ENCODE measurements at places on chromosomes 5 and 9.

- peak; percentile 38 for DNase-seq
Observed at GRCh38 chr5:73451224-73452130, 2.9 kb upstream of the FOXD1 start.

- DNase-seq: no peak
Observed at GRCh38 chr9:26779062-26779461, 113.5 kb downstream of the CAAP1 start.

DNA sequence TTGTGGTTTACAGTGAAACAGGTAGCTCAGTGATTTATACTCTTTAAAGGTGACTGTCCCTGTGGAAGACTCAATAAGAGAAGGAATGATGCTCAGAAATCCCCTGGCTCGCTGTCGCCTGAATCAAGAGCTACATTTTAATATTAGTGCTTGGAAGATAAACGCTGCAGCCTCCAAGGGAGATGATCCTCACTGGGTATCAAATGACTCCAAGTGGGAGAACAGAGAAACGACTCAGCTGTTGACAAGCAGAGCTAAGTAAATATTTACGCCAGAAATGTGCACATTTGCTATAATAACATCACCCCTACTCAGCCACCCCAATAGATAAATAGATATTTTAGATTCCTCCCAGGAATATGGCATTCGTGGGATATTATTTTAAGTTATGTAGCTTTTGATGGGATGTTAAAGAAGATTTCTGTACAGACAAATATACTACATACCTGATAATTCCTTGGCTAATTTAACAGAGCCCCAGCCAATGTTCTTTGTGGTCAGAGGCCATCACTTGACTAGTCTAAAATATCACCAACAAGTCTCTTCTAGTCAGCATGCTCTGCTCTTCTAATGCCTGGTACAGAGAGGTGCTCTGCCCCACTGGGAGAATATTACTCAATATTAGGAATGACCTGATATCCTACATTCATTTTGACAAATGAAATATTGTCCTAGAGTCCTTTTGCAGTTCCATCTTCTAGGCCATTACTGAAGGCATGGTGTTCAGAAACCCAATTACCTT is 18.3 kb upstream of the CCDC192 start:
- no peak for DNase-seq

GRCh38 chr5:178069909-178070308 is 43.4 kb upstream of the N4BP3 start:
- no peak for DNase-seq

DNA sequence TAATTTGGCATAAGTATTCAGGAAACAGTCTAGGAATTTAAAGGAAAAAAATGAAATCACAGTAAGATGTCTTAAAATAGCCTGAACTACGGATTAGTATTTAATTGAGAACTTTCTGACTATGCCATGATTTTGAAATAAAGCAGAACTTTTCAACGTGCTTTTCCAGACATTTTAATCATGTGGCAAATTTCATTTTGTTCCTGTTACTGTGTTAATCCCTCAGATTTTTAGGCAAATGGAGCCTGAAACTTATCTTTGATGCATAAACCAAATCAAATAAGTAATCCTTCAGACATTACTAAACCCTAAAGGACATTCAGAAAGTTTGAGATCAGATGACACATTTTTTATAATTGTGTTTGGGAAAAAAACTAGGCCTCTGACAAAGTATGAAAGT is 75.7 kb downstream of the FBN2 start:
- no peak for DNase-seq

DNA sequence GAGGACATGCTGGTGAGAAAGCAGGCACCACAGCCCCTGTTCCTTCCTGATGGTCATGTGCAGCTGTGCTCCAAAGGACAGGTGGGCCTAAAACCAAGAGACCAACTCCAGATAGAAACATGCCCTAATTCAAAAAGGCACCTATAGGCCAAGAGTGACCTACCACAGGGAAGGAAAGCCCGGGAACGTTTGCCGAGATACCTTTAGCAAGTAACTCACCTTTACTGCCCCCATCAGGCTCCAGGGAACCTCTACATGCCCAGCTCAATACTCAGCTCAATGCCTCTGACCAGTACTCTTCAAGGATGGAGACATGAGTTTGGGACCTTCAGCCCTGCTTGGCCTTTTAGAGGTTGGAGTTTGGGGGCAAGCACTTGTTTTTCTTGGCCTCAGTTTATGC is 172.8 kb upstream of the FSTL4 start:
- DNase-seq: no peak

DNA sequence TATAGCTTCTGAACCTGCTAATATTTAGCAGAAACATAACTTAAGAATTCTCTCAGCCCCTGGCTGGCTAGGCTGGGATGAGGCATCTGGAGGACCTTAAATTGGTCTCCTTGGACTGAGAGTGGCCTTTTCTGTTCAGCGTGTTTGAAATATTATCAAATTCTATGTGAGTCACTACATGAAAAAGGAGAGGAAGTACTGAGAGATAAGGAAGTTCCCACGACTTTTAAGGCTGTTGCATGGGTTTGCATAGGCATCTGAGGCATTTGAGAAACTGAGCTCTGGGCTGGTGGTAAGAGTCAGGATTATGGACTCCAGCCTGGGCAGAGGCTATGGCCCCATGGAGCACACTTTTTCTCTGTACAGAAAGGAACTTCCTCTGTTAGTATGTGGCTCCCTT is 816.2 kb upstream of the GRAMD2B start:
- DNase-seq: no peak

DNA sequence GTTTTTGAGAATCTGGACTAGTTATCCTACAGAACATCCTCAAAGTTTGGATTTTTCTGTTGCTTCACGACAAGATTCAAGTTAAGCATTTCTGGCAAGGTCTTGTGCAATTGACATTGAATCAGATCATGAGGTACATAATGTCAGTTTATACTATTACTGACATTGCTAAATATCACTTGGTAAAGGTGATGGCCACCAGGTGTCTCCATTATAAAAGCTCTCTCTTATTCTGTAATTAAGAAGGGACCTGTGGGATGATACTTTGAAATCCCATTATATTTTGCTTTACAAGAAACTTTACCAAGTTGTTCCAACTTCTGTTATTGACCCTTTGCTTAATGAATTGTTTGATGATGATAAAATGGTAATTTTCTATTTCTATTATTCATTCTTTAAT is 131.0 kb upstream of the ASTN2 start:
- no peak for DNase-seq

DNA sequence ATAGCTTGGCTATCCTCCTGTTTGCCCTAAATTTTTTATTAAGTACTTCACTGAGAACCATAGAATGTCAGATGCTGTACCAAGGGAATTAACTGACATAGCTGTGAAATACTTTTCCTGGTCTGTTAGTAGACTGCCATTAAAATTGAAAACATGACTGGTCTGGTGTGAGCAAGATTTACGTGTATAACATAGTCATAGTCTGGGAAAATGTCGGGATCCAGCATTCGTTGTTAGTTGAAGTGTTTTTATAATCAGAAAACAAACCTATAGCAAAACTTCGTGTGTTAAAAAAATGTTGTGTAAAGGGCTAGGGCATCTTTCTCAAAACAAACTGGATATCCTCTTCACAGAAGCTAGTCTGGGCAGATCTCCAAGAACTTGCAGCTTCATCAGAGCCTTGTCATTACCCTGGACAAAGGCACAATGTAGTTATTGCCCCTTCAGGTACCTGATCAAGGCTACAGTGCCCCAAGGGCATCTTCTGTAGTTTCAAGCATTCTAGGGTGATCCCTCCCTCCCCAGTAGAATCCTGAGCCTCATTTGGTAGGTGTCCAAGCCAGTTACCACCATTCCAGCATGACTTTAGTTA is 454.2 kb upstream of the SGCD start:
- DNase-seq: no peak

DNA sequence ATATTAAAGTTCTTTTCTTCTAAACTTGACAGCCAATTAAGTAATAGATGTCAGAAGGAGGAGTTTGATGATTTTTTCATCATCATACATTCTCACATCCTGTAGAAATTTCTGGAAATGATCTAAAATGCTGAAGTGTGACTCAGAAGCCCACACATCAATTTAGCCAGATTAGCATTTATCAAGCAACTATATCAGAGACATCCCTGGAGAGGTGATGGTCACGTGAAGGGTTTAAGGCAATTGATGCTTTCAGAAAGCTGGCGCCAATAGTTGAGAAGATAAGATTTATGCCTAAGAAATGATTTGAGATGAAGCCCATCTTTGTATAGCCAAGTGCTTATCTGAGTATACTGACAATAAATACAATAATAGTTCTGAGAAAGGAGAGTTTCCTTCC is 162.9 kb upstream of the RORB start:
- no peak for DNase-seq

DNA sequence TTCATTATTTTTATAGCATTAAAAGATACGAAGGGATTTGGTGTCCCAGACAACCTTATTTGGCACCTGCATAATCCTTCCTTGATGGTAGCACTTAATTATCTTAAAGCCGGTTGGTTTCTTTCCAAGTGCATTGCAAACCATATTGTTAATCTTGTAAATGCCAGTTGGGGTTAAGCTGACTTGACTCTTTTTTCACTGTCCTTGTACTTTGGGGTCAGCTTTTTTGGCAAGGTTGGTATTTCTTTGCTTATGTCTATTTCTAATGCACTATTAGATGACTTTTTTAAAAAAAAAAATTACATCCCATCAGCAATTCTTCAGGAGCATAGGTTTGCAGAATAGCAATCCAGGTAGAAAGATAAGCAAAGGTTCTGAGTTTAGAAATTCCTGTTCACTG is 466.8 kb upstream of the TLE4 start:
- no peak for DNase-seq

- no peak for DNase-seq
Observed at GRCh38 chr5:136717917-136718316, 352.6 kb upstream of the TRPC7 start.

- DNase-seq: no peak
Observed at GRCh38 chr9:30722065-30722464, 1662.4 kb upstream of the ACO1 start.

DNA sequence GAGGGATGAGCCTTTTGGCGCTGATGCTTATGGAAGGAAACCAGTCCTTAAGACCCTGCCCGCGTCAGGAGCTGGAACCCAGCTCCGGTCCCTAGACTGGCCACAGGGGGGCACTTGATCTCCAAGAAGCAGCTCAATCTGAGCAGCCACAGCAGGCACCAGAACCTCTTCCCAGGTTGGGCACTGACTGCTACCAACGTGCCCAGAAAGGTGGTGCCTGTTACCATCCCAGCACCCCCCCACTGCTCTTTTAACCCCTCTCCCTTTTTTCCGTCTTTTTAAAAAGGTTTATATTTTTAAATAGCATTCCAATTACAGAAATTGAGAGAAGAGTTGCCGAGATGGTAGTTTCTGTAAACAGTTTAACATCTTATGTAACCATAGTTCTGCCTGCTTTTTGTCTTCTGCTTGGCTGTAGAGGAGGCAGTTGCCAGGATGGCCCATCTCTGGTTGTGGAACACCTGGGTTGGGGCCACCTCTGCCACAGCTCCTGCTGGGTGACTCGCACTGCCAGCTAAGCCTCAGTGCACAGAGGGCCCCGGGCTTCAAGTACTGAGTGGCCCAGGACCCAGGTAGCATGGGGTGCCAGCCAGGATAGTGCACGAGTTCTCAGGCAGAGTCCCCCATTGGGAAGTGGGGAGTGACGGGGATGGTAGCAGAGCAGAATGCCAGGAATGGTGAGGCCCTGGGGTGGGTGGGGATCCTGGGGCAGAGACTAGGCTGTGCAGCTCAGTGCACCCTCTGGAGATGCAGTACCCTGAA is 62.8 kb downstream of the PFDN1 start:
- peak; percentile 71 for DNase-seq

DNA sequence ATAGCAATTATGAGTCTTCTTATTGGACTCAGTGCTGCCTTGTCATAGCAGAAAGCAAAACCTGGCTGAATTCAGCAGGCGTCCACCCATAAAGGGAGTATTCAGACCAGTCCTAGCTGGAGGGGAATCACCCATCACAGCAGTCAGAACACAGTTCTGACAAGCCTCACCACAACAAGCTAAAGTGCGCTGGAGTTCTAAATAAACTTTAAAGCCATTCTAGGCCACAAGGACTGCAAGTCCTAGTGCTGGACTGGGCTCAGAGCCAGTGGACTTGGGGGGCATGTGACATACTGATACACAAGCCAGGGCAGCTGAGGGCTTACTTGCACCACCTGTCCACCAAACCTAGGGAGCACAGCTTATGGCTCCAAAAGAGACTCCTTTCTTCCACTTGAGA is 115.3 kb upstream of the PCSK5 start:
- no peak for DNase-seq

GRCh38 chr5:146748533-146748932 is 130.0 kb downstream of the PPP2R2B start:
- no peak for DNase-seq

GRCh38 chr9:131239161-131239975 is 36.9 kb downstream of the FAM78A start:
- no peak for DNase-seq

DNA sequence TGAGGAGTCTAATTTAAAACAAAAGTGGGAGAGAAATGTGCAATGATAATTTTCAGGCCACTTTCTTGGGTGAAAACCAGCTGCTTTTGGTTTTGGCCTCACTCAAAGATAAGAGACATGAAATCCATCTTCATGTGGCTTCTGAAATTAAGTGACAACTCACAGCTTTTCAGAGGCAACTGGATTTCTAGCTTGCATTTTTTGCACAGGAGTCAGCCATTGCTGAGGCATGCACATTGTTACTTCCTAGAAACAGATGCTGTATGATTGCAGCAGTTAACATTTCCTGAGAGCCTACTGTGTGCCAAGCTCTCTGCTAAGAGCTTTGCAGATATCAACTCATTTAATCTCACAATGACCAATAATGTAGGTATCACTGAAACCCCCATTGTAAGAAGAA is 562.6 kb downstream of the NR2F1-AS1 start:
- no peak for DNase-seq

DNA sequence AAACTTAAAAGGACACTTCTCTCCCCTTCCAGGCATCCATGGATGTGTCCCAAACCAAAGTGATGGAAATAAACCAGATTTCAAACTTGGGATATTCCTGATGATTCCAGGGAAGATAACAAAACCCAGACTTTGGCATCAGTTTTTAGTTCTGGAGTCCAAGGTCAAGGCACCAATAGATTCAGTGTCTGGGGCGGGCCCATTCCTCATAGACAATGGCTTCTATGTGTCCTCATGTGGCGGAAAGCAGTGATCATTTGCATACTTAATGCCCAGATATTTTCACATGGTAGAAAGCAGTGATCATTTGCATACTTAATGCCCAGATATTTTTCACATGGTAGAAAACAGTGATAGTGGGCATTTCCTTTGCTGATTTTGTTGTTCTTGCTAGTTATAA is 151.4 kb upstream of the DAP start:
- DNase-seq: no peak

GRCh38 chr5:18944771-18945170 is 1043.2 kb downstream of the CDH18 start:
- DNase-seq: no peak

GRCh38 chr9:13513286-13513685 is 233.8 kb upstream of the MPDZ start:
- no peak for DNase-seq

DNA sequence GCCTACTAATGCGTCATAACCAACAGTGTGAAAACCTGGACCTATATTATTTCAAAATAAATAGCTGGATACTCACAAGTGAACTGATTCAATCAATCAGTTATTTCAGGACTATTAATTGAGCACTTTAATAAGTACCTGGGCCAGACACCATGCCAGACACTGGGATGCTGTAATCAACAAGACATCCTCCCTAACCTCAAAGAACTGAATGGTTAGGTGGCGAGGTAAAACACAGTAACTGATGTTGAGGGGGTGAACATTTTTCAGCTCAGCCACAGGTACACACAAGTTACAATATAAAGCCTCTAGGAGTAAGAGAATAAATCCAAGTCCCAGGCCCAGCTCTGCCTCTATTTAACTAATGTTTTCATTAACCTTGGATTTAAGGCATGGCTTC is 24.0 kb downstream of the CDH6 start:
- DNase-seq: no peak

Data from CD14-positive monocyte (primary cell).